ENCODE measurements at places on chromosomes 2 and 18. TPM values are rescaled to one million over a fixed set of nuclear protein-coding genes. Genes with fewer than 3 reads are reported as not detected.

The CRYBA2 gene
- not detected for polyA plus RNA-seq

The LRATD1 gene
- polyA plus RNA-seq: 1.1 TPM

The GAREM2 gene
- polyA plus RNA-seq: 0.72 TPM

The MTCL1 gene
- 1.9 TPM for polyA plus RNA-seq

The CPO gene
- polyA plus RNA-seq: 0.07 TPM

The ITGA4 gene
- 0.29 TPM for polyA plus RNA-seq

Data from heart right ventricle (tissue), 16 donors.